ENCODE measurements at places on chromosomes 5 and 9.
A peak's percentile ranks its signal among the peaks of the same experiment; 100 is the strongest.

- peak; percentile 73 for DNase-seq
Measured at GRCh38 chr5:88889189-88890069, 6.4 kb upstream of the MEF2C start.

GRCh38 chr5:115418788-115419187 lies 122.3 kb upstream of the CCDC112 start:
- no peak for DNase-seq

DNA sequence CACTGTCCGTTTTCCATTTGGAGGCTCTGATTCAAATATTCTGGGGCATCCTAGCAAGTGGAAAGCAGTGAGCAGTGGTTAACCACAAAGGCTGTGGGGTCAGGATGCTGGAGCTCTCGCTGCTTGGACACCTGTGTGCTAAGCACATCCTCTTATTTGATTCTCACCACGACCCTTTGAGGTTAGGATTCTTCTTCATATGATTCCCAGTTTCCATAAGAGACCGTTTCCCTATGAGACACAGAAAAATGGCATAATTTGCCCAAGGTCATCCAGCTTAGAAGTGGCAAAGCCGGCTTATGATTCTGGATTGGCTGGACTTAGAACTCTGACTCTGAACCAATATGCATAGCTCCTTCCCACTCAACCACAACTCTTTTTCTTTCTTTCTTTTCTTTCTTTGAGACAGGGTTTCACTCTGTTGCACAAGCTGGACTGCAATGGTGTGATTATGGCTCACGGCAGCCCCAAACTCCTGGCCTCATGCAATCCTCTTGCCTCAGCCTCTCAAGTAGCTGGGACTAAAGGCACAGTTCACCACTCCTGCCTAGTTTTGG lies 207.7 kb downstream of the TTLL11 start:
- no peak for DNase-seq

GRCh38 chr9:85444243-85444642 lies 297.5 kb downstream of the AGTPBP1 start:
- DNase-seq, result no peak

DNA sequence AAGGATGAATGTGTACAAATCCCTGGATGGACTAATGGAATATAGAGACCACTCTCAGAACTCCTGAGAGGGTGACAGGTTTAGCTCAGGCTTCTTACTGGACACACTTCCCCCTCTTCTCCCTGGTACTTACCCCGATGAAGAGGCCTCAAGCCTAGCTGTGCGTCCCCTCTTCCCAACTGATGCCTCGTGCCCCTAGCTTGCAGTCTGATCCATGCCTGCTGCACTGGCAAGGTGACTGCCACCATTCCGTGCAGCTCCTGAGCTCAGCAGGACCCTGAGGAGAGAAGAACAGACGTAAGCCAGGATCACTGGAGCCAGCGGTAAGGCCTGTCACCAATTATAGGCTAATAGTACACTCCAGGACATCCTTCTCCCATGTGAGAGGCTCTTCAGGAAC lies 5.5 kb upstream of the STOML2 start:
- DNase-seq, result peak; percentile 46

- DNase-seq, result peak; percentile 89
Measured at GRCh38 chr9:68437785-68438184, 81.4 kb downstream of the PGM5 start.

Measured in tibial artery (tissue), 4 donors.